Calu3 (cell line): ENCODE measurements at places on chromosomes 11 and 22.

DNA sequence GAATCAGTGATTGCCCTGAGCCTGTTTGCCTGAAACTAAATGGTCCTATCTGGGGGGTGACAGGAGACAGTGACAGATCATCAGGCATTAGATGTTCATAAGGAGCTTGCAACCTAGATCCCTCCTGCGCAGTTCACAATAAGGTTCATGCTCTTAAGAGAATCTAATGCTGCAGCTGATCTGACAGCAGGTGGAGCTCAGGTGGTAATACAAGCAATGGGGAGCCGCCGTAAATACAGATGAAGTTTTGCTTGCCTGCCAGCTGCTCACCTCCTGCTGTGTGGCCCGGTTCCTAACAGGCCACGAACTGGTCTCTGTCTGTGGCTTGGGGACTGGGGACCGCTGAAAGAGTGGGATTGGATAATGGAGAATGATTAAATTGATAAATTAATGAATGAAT lies 14.0 kb downstream of the NOX4 start:
- DNase-seq = peak; percentile 8

GRCh38 chr11:120867988-120868387 lies 155.9 kb upstream of the TBCEL start:
- no peak for DNase-seq

DNA sequence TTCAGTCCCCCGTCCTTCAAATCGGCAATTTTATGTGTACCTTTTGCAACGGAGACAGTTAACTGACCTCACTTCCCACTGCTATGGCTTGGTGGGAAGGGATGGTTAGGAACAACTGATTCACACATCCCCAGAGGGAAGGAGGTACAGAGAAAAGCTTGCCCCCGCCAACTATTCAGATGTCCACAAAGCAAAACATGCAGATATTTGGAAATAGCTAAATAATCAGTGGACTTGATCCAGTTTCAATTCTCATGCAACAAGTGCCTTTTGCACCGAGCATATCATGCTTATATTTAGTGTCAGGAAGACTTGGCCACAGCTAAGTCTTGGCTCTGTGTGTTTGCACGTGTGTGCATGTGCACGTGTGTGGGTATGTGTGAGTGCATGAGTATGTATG lies 144.6 kb downstream of the SNX19 start:
- DNase-seq = no peak

GRCh38 chr22:25908755-25909154 lies 166.8 kb downstream of the MYO18B start:
- no peak for DNase-seq

GRCh38 chr11:121241343-121242211 lies 51.0 kb upstream of the SC5D start:
- no peak for DNase-seq

- DNase-seq = peak; percentile 34
These were observed 3.3 kb downstream of the PCF11 start for GRCh38 chr11:83159902-83160865.

- peak; percentile 30 for DNase-seq
These were observed 43.2 kb downstream of the PANX1 start for GRCh38 chr11:94171693-94172440.

- DNase-seq = no peak
These were observed 10.4 kb upstream of the MRPL17 start for GRCh38 chr11:6693342-6694228.

DNA sequence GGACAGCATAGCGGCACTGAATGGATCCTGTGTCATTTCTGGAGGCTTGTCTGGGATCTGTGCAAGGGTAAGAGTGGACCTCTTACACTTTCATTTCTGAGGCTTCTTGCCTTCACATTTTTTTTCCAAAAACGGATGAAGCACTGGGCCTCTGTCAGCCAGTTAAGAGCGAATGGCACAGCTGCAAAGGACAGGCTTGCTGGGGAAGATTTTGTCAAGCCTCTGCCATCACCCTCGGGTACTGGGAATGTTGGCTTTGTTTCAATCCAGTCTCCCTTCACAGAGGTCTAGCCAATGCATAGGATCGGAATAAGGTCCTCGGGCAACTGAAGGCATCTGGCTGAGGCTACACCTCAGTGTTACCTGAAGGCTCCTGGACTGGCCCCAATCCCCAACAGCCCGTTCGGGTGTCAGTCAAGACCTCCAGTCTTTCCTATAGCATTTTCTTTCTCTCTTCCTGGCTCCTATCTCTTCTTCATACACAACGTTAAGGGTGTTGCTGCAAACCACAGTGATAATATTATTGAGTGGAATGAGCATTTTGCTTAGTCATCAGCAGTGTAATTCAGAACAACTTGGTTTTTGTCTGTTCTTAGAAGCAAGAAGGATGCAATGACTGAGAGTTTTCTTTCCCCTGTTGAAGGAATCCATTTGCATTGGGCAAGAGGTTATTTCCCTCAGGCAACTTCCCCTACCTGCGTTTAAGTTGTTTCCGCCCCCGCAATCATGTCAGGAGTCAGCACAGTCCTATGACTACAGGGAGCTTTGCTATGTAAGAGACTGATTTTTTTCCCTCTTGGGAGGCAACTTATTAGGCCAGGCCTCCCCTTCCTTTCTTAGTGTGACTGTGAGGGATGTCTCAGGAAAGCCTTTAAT lies 22.8 kb downstream of the NPAT start:
- DNase-seq = peak; percentile 27

DNA sequence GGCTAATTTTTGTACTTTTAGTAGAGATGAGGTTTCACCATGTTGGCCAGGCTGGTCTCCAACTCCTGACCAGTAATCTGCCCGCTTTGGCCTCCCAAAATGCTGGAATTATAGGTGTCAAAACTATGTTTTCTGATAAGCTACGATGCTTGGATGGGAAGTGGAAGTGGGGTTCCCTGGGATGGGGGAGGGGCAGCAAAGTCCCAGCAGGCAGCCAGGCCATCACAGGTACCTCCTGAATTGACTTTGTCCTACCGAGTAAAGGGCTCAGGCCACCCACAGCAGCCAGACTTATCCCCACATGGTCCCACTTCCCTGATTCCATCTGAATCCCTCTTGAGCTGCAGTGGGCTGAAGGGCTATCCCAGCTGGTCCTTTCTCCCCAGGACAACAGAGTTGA lies 6.9 kb downstream of the FTH1 start:
- no peak for DNase-seq

DNA sequence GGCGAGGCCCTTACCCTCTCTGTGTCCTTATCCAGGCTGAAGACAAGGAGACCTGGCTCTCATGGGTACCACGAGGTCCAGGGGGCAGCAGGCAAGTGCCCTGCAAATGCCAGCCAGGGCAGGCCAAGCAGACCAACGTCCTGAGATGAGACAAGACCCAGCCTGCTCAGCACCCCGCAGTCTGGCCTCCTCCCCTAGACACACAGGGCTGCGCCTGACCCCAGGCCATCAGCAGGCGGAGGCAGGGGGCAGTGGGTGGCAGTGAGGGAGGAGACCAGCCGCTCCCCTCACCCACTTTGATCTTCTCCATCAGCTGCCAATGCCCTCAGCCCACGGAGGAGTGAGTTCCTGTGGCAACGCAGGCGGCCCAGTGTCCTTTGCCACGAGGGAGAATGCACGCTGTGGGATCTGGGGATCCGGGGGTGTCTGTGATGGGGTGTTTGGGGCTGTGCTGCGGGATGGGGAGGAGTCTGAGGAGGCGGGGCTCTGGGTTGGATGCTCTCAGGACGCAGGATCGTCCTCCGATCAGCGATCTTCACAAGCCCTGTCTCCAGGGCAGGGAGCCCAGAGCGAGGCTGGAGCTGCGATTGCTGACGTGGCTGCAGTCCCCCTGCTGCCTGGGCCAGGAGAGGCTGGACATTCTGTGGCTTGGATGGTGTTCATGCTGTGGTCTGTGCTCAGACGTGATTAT lies 30.5 kb upstream of the PPARA start:
- no peak for DNase-seq

DNA sequence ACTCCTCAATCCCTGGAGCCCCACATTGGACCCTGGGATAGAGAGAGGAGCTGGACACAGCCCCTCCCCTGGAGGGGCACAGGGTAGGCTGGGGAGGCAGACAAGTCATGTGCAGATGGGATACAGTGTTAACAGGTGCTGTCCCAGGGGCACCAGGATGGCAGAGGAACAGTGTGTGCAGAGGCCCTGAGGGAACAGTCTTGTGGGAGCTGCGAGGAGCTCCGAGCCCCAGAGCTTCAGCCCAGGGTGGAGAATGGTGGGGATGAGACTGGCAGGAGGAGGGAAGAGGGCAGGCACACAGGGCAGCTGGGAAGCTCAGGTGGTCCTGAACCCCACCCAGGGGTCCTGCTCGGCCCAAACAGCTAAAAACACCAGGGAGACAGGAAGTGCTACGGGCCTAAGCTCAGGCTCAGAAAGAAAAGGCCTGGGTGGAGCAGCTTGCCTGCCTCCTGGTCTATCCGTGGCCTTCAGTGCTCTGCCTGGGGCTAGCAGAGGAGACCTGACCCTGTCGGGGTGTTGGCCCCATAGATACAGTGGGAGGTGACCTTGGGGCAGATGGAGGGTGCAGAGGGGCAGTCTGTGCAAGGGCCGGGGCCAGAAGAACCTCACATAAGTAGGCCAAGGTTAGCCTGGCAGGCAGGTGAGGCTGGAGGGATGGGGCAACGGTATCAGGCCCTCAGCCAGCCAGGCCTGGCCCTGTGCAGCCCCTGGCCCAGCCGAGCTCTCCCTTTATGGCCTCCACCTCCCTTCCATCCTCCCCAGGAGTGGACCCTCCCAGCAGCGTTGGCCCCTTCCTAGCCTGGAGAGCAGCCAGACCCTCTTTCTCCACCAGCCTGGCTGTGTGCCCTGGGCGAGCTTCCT lies 15.4 kb downstream of the CAPN5 start:
- no peak for DNase-seq

DNA sequence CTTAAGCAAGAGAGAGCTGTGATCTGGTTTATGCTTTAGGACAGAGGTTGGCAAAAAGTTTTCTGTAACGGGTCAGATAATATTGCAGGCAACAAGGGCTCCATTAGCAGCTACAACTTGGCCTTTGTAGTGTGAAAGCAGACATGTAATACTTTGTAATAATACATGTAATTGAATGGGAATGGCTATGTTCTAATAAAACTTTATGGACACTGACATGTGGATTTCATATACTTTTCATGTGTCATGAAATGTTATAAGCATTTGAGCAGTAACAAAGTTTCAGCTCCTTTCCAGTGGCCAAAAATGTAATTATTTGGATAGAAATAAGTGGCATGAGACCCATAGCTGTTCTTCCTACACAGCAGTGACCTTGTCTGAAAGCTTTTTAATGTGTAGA lies 3.1 kb downstream of the DYNC2H1 start:
- DNase-seq = no peak

GRCh38 chr11:68591719-68592118 lies 92.6 kb upstream of the GAL start:
- no peak for DNase-seq

DNA sequence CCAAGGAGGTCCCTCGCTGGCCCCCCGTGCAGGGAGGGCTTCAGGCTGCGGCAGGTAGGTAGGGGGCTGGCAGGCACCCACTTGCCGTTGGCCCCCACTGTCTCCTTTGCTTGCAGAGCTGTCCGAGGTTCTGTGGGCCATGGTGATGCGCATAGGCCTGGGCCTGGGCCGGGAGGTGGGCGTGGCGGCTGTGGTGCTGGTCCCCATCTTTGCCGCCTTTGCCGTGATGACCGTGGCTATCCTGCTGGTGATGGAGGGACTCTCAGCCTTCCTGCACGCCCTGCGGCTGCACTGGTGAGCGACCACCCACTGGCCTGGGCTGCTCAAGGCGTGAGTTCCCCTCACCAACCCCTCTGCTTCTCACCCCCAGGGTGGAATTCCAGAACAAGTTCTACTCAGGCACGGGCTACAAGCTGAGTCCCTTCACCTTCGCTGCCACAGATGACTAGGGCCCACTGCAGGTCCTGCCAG lies 11.6 kb downstream of the TCIRG1 start:
- no peak for DNase-seq

GRCh38 chr22:46104170-46104880 lies 46.0 kb upstream of the PPARA start:
- DNase-seq = no peak

GRCh38 chr11:35974882-35975589 lies 31.2 kb downstream of the LDLRAD3 start:
- DNase-seq = no peak

GRCh38 chr11:35539781-35540281 lies 14.4 kb upstream of the PAMR1 start:
- DNase-seq = no peak

DNA sequence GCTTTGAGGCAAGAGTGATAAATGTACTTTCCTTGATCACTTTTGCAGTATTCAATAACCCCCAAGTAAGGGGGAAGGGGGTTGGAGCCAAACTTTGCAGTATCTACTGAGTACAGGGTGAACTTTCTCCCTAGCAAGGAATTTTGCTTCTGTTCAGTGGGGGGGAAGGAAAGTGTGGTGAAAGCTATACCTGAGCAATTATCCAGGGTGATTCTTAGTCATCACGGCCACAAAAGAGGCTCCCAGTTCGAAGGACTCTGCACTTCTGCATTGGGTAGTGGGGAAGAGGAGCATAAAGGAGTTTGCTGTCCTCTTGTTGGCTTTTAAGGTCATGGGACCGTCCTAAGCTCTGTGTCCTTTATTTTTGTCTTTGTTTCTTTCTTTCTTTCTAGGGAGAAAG lies 346.5 kb upstream of the SYN3 start:
- no peak for DNase-seq

DNA sequence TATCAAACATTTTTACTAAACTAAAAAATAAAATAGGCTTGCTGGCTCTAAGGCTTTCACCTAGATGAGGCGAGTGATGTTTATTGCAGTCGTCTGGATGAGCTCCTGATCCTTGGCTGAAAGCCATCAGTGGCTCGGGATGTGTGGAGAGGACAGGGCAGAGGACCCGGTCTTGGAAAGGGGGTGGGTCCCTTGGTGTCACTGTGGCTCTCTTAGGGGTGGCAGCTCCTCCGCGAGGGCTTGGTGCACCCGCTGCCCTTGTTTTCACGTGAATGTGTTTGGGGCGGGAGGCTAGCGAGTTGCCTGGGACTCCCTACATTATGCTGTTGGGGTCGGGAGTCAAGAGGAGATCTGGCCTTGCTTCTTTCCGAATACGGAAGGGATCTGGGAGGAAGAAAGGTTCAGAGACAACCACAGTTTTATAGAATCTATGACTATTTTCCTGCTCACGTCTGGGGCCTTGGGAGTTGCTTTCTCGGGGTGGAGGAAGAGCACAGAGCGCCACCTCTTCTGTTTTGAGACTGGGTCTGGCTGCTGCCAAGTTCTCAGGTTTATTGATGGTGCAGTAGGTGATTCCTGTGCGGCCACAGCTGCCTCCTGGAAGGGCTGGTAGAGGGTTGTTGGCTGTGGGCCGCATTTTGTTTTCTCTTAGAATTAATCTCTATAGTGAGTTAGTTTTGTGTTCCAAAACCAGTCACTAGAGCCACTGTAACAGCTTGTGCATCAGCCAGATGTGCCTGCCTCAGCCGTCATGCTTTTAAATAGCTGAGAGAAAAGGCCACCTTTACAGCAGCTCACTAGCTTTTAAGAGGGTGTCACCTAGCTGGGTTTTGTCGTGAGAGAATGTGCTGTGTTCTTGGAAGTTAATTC lies 12.8 kb downstream of the TBC1D22A start:
- no peak for DNase-seq

DNA sequence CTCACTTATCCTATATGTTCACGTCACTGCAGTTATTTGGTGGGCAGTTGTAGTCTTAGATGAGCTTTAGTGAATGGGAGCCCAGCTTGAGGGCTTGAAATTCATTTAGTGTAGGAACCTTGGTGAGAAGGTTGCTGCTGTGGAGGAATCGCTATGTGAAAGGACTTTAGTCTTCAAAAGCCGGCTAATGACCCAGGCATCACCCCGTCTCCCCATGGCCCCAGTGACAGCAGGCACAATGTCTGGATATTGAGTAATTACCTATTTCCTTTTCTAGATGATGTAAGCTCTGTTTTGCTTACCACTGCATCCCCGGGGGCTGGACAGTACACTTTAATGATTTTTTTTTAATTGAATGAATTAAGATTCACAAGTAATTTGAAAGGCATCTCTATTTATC lies 283.2 kb downstream of the ST3GAL4 start:
- no peak for DNase-seq

- no peak for DNase-seq
These were observed 283.0 kb downstream of the DDX10 start for GRCh38 chr11:108947654-108948570.
